ENCODE measurements at places on chromosomes 4 and X.

- no peak for DNase-seq
These were observed 345.3 kb downstream of the SPRY1 start for GRCh38 chr4:123741906-123742305.

- no peak for DNase-seq
These were observed 39.7 kb upstream of the DCLK2 start for GRCh38 chr4:150038335-150039076.

DNA sequence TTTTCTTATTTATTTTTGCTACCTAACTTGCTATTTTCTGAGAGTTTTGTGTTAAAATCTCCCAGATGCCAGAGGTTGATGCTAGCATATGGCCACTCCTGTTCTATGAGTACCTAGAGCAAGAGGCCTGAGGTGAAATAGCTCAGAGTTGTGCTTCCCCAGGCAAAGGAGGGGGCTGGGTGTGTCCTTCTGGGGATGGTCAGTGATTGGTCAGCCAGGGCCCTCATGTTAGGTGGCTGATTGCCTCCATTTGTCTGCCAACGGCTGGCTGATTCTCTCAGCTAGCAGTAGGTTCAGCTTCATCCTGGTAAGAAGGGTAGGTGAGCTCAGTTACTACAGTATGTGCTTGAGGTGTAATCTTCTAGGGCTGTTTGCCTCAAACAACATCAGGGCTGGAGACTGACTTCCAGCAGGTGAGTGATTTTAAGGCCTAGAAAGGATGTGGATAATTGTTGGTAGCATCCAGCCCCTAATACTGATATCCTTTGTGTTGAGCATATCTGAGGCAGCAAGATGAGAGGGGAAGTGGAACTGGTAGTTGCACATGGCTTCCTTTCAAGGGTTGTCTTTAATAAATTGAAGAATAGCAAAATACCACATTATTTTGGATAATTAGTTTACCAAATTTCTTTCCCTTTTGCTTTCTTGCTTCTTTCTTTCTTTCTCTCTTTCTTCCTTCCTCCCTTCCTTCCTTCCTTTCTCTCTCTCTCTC is 62.5 kb upstream of the RHOH start:
- DNase-seq: no peak

DNA sequence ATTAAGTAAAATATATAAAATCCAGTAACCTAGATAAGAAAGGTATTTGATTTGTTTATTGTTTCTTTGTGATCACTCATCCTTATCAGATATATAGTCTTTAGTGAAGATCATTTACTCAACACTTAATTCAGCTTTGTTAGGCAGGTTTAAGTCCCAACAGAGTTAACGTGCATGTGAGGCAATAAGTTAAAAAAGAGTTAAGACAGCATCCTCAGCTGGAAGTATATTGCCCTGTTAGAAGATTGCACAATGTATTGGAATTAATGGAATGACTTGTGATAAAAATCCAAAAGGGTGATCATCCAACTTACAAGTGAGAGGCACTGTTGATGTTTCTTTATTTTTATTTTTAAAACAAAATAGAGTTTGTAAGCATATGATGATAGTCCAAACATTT is 1162.1 kb downstream of the RAPGEF2 start:
- no peak for DNase-seq

DNA sequence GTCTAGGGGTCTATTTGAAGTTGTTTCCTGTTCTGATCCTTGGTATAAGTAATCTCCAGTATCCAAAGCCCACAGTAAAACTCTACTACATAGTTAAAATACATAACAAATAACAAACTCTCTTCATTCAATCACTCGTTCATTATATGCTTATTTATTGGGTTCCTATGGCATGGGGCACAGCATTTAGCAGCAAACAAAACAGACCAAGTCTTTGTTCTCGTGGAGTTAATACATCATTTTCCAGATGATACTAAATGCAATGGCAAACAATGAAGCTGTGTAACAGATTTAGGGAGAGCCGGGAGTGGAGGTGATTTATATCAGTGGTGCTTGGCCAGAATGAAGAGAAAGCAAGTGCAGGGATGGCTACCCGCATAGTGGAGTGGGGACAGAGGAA is 36.6 kb upstream of the SPARCL1 start:
- no peak for DNase-seq

DNA sequence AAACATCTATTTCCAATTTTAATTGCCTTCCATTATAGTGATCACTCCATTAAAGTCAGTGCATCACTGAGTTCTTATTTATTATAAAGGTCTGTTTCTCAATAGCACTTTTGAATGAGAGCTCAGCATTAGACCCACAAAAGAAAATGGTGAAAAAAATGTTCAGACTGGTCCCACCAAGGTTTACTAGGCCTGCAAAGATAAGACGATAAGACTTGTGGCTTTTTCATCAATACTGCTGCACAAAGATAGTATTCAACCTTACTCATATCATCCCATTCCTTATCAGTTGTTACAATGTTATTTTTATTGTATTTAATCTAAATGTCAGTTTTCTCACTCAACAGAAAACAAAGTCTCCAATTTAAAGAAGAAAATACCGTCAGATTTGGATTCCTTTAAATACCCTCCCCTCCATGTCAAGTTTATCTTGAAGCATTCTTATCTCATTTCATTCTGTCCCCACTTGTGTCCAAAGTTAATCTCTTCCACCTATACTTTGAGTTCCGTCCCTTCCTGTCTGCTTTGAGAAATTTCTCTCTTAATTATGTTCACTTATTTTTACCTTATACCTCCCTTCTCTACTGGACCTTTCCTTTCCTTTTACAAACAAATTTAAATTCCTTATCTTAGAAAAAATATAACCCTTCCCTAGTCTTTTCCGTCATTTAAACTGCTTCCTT is 140.0 kb downstream of the GASK1B start:
- DNase-seq: no peak
